ENCODE measurements at places on chromosomes 16 and 17. TPM values are rescaled to one million over a fixed set of nuclear protein-coding genes. Genes with fewer than 3 reads are reported as not detected.

Gene DHRS13
- 6.4 TPM for total RNA-seq

Gene PRR29
- 0.66 TPM for total RNA-seq

Gene CCL8
- total RNA-seq: not detected

Gene TBC1D28
- not detected for total RNA-seq

Gene CTRB2
- total RNA-seq: not detected
